Mucosa of descending colon (tissue), 3 donors: ENCODE measurements at places on chromosomes 2 and 18.

DNA sequence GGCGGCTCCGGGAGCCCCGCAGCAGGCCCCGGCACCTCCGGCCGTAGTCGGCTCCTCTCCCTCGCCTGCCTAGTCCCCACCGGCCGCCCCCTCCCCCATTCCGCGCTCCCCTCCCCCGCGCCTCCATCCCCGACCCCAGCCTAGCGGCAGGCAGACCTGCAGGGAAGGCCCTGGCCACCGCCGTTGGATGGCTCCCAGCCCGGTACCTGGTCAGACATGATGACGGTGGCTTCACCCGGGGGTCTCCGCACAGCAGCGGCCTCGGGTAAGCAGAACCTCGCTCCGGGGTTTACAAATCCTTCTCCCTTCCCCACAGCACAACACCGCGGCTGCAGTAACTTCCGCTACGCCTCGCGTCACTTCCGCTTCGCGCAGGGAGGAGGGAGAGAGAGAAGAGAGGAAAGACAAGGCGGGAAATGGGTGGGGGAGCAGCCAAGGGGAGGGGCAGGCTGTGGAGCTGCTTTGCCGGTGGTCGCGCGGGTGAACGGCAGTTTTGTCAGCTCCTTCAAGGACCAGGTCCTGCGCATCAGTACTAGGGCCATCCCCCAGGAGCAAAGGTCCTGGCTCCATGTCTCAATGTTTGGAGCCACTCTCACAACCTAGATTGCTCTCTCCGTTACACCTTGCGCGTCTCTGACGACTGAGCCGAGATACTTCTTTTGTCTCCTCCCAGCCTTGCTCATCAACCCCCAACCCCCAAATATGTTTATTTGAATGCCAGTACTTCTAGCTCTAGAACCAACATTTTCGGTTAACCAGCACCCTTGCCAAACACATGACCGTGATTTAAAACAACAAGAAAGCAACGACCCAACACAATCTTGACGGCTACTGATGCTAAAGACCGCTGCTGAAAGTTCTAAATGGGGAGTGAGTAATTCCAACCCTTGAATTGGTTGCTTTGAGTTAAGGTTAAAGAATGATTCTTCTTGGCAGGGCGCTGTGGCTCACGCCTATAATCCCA, at the start of gene SUMO1:
Gene SUMO1, minus strand, starts transcription at position 364 of the 964 bp plus-strand sequence. Its CDS starts 146 bp downstream, at position 218.
- DNase-seq, result peak; percentile 94

DNA sequence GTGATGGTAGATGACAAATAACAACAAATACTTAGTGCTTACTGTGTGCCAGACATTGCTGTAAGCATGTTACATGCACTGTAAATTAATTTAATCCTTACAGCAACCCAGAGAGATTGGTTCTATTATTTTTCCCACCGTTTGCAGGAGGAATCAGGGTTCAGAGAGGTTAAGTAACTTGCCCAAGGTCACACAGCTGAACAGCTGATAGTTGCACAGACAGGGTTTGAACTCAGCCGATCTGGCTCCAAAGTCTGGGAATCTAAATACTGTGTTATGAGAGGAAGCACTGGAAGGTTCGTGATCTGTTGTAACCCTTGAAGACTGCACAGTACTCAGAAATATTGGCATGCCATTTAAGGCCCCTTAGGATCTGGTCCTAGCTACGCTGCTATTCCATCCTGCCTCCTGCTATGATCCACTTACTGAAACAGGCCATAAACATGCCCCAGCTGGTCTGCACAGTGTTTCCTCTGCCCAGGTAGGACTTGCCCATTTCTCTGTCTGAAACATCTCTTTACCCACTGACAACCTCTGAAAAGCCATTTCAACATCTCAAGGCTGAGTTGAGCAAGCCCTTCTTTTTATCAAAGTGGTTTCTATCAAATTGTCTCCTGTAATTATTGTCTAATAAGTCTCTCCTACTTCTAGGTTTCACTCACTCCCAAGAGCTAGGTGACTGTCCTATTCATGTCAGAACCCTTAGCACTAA, 40.4 kb upstream of the MRPL33 start:
- DNase-seq, result no peak

- no peak for DNase-seq
Observed at GRCh38 chr2:69836316-69836715, 6.9 kb downstream of the GMCL1 start.

DNA sequence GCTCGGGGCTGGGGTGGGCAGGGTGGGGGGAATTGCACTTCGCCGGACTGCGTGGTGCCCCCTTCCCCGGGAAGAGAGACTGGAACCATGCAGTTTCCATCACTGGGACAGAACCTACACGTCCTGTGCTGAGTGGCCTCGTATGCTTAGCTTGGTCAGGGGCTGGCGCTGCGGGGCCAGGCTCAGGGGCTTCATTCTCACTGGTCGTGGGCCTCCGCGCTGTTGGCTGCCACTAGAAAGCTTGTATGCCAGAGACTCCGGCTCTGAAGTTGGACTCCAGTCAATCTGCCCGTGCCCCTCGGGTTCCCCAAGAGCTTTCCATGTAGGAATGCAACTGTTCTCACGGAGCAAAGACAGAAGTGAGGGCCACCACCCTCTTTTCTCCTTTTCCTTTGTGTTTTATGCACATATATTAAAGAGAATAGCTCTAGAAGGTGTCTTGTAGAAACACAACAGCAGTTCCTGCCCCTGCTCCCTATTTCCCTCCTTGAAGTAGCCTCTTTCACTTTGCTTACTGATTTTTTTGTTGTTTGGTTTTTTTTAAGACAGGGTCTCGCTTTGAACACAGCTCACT, 64.0 kb upstream of the YWHAQ start:
- no peak for DNase-seq

DNA sequence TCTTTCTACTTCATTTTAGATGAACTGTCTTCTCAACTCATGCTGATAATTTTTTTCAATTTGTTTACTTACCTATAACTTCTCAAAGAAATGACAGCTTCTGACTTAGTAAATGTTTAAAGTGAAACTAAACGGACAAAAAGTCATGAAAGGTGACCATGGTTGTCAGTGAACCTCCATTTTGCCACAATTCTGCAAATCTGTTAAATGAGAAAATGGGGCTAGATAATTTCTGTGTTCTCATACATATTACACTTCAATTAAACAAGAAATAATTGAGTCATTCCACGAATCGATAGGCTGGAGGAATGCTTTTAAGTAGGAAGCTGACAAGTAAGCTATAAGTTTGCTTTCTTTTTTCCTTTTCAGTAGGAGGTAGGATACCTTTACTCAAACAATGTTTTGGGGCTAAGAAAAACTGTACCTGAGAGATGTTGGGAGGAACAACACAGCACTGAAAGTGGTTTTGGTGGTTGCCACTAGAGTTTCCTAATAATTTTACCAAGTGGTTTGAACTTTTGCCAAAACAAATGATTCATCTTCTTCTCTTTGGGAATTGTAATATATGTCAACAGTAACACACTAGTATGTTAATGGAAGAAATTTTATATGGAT, 17.1 kb downstream of the DYNAP start:
- DNase-seq, result no peak

GRCh38 chr2:28654663-28655320, 96.8 kb upstream of the PPP1CB start:
- no peak for DNase-seq

GRCh38 chr2:74314107-74314506, 29.1 kb downstream of the SLC4A5 start:
- DNase-seq, result no peak

DNA sequence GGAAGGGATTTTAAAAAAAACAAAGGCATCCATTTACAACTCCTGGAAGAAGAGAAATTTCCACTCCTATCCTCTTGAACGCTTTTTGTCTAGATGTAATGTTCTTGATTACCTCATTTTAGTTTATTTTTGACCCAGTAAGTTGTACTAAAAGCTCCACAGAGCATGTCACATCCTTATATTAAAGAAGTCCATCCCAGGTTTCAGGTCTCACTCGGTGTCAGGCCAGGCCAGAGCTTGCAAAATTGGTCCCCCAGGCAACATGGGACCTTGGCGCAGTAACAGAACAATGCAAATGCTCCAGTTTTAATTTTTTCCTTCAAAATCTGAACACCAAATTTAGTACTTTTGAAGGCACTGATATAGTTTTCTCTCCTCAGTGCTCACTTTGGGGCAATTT, 218.4 kb upstream of the REV1 start:
- no peak for DNase-seq

GRCh38 chr18:68694316-68694715, 20.6 kb downstream of the TMX3 start:
- DNase-seq, result no peak

GRCh38 chr2:96427917-96428316, 77.2 kb downstream of the NEURL3 start:
- DNase-seq, result no peak

- no peak for DNase-seq
Observed at GRCh38 chr2:110843959-110844510, 111.7 kb downstream of the ACOXL start.

DNA sequence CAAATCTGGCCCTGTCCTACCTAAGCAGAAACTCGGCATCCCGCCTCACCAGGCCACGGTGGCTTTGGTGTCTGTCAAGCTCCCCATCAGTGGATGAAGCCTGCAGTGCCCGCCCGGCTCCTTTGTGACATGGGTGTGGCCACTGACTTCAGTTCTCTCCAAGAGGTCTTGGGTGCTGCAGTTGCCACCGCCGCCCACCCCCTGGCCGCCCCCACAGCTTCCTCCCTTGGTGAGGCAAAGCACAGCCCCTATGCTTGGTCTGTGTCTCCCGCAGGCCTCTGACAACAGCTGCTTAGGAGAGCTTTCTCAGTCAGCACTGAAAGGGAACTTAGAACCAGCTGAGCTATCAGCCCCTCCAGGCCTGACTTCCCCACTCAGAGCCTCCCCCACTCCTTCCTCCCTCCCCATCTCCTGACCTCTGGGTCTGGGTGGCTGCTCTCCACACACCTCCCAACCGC, 22.9 kb upstream of the GPR55 start:
- DNase-seq, result no peak

- no peak for DNase-seq
Observed at GRCh38 chr2:45825001-45825651, 173.7 kb downstream of the PRKCE start.

DNA sequence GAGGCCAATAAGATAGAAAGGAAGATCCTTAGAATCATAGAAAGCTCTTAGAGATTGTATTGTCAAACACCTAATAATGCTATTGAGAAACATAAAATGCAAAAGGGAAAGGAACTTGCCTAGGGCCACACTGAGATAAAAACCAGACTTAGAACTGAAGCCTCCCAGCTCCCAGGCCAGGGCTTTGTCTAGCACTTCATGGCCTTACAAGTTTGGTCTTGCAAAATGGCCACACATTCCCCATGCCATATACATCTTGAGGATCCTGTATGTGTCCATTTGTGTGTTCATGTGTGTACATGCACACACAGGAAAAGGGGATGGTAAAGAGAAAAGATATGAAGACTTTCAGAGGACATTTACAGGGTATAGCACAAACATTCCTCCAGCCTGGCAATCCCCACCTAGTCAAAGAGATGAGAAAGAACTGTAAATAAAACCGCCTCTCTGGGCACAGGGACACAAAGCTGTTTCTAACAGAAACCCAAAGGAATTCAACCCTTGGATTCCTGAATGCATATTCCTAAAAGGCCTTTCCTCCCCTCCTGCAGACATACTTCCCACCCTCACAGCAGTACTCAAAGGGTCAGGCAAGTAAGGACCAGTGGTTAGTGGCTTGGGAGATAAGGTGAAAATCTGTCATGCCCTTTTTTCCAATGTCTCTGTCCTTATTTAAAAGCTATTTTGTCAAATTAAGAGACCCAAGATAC, 99.7 kb upstream of the KLHL29 start:
- DNase-seq, result no peak

DNA sequence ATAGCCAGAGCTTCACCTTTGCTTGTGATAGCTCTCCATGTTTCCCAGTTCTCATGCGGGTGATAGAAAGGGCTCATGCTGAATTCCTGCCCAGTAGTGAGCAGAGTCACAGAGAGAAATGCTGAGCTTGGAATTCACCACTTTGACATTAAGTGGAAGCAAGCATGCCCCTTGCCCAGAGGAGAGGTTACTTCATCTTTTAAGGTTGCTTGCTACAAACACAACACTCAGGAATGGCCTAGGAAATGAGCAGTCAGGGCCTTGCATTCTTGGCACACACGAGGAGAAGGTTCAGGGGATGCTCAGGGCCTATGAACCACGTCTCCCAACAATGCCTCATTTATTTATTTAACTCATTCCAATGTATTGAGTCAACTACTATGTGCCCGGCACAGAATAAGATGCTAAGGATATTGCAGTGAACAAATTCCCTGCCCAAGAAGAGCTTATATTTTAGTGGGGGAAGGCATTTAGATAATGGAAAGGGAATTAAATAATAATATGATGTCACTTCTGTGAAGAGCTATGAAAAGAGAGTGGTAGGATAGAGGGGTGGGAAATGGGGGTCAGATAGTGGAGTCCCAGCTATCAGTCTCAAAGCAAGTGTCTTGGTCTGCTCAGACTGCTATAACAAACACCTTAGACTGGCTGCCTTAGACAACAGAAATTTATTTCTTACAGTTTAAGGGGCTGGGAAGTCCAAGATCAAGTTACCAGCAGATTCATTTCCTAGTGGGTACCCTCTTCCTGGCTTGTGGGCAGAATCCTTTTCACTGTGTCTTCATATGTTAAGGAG, 42.1 kb downstream of the DDX18 start:
- no peak for DNase-seq

DNA sequence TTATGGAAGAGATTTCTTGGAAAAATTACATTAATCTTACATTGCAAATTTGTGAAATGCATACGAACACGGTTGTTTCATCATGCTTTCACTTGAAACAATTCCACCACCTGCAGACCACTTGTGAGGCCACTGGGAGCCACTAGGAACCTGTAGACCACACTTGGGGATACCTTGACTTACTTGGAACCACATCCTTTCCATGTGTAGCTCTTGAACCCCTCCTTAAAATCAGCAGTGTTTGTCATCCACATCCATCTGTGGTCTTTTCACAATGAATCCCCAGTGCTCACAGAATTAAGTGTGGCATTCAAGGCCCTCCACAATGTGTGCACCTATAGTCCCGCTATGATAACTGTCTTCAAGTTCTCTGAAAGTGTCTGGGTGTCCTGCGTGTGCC, 350.9 kb downstream of the MYCN start:
- DNase-seq, result no peak

DNA sequence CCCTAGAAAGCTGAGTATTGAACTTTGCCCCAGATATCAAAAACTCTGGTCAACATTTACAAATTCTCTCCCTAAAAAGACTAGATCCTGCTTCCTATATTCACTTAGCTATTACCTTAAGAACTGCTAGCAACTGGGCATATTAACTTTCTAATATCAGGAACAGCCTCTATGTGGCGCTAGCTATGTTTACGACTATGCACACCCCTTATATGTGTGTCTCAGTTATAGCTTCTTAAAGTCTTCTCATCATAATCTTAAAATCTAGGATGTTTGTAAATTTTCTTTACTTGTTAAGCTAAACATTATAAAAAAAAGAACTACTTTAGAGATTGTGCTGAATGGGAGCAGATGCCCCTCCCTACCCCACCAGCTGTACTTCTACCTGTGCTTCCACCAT, 1.7 kb upstream of the STAMBP start:
- no peak for DNase-seq

GRCh38 chr2:241061275-241061674, 40.8 kb downstream of the MTERF4 start:
- no peak for DNase-seq

- no peak for DNase-seq
Observed at GRCh38 chr2:108614043-108614545, 79.8 kb downstream of the LIMS1 start.

- DNase-seq, result no peak
Observed at GRCh38 chr2:144379851-144380311, 140.0 kb downstream of the ZEB2 start.
